ENCODE measurements at places on chromosomes 3 and 15.

DNA sequence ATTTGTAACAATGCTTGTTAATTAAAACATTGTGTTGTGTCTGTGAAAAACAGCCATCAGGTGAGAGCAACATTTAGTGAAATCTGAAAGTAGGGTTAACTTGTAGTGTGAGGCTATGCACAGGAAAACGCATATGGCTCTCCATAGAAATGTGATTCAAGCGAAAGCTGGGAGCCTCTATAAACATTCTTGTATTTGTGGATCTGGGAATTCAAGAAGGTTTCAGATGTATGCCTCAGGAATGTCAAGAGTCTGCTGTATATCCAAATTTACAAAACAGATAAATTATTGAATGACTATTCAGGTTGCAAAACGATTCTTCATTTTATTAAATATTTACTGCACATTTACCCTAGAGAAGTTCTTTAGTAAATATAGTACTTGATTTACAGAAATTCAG, 166.0 kb downstream of the THSD4 start:
- no peak for DNase-seq

- DNase-seq: no peak
Observed at GRCh38 chr15:29127506-29128430, 141.9 kb downstream of the NSMCE3 start.

GRCh38 chr15:45276831-45277230, 24.8 kb downstream of the SLC28A2 start:
- DNase-seq: no peak

DNA sequence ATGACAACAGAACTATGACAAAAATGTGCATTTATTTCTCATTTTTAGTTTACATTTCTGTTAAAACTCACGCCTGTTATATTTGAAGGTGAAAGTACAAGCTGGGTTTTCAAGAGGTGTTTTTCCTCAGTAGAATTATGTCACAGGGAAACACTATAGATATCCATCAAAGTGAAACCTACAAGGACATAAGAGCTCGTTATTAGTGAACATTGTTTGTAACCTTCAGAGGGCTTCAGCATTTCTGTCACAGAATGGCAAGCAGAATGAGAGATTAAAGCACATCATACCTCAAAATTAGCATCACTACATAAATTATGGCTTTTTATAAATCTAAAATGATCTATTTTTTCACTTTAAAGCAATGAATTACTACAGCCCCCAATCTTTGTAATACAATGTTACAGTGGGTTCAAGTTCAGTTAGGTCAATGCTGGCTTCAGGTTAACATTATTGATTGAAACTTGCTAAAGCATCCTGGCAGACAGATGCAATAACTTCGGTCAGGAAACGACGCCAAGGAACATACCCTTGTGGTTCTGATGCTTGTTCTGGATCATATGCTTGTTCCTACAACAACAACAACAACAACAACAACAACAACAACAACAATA, 405.6 kb downstream of the CADM2 start:
- no peak for DNase-seq

GRCh38 chr3:10047876-10048275, 21.6 kb downstream of the FANCD2 start:
- no peak for DNase-seq

DNA sequence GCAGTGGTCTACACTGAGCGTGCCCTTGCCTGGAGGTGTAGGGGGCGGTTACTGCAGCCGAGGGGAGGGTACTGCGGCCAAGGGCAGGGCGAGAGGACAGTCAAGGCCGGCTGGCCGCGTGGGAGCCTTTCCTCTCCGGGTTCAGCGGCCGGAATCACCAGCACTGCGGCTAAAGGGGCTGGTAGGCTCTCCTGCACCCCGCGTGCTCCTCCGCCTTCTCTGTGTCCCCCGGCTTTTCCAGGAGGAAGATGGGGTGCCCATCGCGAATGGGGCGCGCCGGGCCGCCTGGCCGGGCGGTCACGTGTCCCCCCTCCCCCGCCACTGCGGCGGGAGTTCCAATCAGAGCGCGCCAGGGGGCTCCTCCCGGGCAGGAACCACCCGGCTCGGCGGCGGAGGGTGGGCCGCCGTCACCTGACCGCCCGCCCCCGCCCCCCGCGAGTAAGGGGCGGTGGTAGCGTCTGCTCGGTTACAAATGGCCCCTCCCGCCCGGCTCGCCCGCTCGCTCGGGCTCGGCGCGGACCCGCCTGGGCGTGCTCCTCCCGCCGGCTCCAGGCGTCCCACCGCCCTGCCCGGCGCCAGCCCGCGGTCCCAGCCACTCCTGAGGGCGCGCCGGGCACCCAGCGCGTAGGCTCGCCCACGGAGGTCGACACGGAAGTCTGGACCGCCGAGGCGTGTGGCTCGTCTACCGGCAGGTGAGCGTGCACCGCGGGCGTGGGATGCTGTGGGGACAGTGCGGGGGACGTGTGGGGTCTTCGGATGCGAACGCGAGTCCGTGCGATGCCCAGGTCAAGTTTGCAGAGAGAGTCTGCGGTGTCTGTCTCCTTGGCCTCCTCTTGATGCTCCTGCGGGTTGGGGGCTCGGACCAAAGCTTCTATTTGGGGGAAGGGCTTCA, 242.6 kb upstream of the TOPAZ1 start:
- no peak for DNase-seq

DNA sequence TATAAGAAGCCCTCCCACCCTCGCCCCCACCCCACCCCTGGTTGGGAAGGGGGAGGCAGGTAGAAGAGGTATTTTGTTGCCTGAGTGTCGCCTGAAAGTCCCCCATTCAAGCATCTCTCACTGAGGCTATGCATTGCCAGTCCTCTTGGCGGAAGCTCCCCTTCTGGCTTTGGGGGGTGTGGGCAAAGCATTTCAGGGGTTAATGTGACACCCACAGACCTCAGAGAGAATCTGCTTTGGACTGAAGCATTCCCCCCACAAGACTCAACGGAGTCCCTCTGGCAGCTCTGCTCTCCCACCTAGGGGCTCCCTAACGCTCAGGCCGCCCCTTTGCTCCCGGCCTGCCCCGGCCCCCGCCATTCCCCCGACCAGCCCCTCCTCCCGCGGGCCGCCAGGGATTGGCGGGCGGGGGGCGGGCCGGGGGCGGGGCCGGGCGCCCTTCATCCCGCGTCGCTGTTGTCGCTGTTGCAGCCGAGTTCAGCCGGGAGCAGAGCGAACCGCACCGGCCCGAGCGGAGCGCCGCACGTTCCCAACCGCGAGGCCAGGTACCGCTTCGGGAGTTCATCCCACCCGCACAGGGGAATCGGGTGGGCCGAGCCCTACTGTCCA, at the start of gene SLC38A3:
Gene SLC38A3, plus strand, starts transcription at position 468 of the 609 bp plus-strand sequence. CDS start 8,929 bp downstream, outside the sequence.
- no peak for DNase-seq

- no peak for DNase-seq
Observed at GRCh38 chr3:63333815-63334214, 55.7 kb downstream of the SYNPR start.

DNA sequence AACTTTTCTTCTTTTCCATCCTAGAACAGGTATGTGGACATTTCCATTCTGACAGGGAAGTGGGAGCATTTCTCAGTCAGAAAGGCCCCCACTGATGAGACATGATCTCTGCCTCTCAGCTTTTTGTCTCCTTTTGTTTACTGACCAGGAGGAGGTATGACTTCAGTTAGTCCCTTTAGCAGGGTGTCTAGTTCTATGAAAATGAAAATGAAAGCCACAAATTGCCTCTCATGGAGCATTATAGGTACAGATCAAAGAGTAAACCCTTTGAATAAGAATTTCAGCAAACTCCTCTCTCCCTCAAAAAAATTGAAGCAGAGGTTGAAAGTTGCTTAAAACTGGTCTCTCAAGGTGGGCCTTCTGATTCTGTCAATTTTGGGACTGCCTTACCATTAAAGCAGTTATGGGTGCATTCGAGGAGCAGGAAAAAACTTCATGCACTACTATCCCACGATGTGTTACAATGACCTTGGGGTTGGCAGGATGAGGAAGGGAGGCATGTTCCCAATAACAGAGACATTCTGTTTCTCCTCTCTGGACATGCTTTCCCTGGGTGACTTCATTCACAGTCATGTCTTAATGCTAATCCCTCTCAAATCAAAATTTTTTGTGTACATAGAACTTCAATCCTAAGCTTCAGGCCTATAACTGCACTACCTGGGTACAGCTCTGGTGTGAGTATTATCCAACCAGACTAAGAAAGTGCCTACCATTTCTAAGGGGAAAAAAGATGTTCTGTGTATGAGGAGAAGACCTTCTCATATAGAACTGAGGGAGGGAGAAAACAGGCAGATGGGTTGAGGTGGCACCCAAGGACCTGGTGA, 50.6 kb upstream of the TBC1D23 start:
- no peak for DNase-seq

DNA sequence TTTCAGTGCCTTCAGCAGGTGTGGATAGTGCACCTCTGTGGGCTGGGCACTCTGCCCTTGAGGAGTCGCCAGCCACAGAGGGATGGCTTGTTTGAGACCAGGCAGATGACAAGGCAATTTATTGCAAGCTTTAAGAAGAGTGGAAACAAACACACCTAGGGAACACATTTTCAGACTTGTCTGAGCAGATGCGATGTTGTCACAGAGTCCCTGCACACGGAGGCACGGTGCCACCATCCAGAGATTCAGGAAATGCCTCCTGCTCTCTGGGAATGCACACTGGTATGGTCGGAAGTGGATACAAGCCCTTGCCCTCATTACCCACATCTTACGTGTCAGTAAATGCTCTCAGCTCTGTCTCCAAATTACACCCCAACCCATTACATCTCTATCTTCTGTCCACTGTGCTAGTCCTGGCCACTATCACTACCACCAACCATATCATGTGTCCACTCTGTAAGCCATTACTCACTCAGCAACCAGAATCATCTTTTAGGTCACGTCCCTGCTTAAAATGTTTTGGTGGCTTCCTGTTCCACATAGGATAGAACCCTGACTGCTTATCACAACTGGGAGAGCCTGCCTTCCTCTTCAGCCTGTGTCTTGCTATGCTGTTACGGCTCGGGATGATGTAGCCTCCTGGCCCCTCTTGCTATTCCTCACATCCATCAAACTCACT, 196.9 kb downstream of the SLCO3A1 start:
- no peak for DNase-seq

DNA sequence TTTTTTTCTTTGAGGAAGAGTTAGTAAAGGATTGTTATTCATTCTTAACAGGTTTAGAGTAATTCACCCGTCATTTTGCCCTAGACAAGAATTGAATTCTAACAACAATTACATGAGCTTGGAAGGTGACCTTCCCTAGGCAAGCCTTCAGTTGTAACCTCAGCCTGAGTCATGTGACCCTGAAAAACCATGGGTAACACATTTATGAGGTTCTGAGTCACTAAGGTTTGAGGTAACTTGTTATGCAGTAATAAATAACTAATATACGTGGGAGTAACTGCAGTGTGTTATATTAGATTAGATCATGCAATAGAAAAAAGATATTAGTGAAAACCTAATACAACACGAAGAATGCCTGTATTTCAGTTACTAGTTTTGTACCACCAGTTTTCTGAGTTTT, 237.6 kb upstream of the NDN start:
- DNase-seq: no peak

DNA sequence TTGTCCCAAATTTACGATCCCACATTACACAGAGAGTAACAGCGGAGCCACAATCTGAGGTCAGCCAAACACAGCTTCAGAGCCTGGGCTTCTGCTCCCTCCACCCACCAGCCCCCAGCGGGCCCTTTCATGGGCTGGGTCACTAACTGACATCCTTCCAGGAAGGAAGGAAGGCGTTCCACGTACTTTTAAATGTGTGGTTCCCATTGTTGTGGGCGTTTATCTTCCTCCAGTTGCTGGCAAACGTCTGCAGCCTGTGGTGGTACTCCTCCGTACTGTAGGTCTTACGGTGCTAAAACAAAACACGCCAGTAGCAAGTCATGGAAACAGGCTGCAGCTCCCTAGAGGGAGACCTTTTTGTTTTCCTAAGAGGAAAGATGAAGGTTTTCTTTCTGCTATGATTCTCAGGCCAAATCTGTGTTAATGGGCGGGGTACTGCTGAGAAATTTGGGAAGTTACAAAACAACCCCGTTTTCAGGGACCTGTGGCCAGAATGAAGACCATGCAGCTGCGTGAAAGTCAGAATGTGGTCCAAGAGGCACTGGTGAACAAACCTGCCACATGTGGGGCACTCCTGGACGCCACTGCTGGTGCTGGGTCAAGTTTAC, 7.6 kb downstream of the CTSH start:
- no peak for DNase-seq

DNA sequence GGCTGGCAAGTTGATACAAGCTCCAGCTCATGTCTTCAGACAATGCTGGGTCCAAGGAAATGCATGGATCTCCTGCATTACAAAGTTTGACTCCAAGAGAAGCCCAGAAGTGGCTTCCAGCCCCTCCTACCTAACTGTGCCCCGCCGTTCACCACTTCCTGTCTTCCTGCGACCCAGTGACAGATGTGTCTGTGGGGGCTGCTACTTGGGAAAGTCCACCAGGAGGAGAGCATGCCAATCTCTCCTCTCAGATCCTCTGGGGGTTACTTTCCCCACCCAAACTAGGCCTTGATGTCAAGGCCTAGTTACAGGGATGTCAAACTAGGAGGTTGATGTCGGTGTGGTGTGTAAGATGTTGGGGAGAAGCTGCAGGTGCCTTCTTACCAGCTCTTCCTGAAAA, 133.6 kb upstream of the RASGRP1 start:
- DNase-seq: no peak

DNA sequence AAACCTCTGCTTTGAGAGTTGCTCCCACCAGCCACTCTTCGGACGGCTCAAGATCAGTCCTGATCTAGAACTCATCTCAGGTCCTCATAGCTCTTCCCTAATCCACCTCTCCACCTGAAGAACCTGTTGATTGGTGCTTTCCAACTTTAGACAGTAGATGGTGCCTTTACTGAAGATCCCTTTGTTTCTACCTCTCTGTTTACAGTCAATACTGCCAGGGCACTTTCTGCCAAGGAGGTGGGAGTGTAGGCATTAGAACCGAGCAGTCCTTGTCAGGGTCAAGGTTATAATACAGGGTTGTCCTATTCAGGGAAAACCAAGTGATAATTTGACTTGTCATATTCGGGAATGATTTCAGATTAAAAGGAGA, 1.2 kb downstream of the CGNL1 start:
- DNase-seq: no peak

- no peak for DNase-seq
Observed at GRCh38 chr15:58520936-58521292, 89.1 kb downstream of the LIPC start.

DNA sequence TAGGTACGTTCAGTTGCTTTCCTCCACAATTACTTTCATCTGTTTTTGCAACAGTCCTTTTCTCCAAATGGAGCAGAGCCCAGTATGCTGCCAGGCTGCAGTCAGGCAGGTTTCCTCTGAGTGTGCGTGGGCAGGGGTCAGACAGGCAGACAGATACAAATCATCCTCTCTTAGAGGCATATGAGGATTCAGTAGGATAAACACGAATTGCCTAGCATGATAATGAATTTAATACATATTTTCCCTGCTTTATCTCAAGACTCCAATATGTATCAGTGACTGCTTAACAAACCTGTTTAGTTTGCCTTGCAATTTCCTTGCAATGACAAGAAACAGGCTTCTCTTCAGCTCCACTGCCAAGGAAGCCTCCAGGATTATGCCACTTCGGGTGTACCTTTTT, 140.7 kb upstream of the NR2E3 start:
- no peak for DNase-seq

Measured in stimulated activated CD8-positive, alpha-beta memory T cell treated with anti-CD3 and anti-CD28 coated beads, Interleukin-7, amount 100 ng/mL, for 4 hours (primary cell).